ENCODE measurements at places on chromosomes 3 and 15. TPM values are rescaled to one million over a fixed set of nuclear protein-coding genes. Genes with fewer than 3 reads are reported as not detected.

- peak overlapping the region; percentile 93 for H3K27ac ChIP-seq
- peak overlapping the region; percentile 72 for H3K4me3 ChIP-seq
- H3K27me3 ChIP-seq = peaks cover 6% of the 10 kb centered on the region
- H3K4me1 ChIP-seq = peaks cover 8% of the 10 kb centered on the region
Observed at GRCh38 chr3:141401573-141402475, 33.5 kb downstream of the ZBTB38 start.

- H3K4me3 ChIP-seq = no peak overlapping the region
- no peak overlapping the region for H3K27ac ChIP-seq
- no peaks in the 10 kb centered on the region for H3K4me1 ChIP-seq
- no peaks in the 10 kb centered on the region for H3K27me3 ChIP-seq
- no peak for DNase-seq
Observed at GRCh38 chr3:120506828-120507774, 56.3 kb upstream of the FSTL1 start.

DNA sequence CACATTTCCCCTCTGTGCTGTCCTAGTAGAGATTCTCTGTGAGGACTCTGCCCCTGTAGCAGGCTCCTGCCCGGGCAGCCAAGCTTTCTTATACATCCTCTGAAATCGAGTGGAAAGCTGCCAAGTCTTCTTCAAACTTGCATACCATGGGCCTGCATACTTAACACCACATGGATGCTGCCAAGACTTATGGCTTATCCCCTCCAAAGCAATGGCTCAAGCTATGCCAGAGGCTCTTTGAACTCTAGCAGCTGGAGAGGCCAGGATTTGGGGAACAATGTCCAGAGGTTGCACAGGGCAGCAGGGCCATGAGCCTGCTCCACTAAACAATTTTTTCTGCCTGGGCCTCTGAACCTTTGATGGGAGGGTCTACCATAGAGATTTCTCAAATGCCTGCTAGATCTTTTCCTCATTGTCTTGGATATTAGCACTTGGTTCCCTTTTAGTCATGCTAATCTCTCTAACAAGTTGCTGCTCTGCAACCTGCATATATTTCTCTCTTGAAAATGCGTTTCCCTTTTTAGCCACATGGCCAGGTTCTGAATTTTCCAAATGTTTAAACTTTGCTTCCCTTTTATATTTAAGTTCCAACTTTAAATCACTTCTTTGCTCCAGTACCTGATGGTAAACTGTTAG lies 6.1 kb upstream of the PLSCR4 start:
- no peak overlapping the region for H3K4me3 ChIP-seq
- peaks cover 4% of the 10 kb centered on the region for H3K36me3 ChIP-seq
- no peak for DNase-seq
- peaks cover 9% of the 10 kb centered on the region for H3K4me1 ChIP-seq
- no peak overlapping the region for H3K27ac ChIP-seq

DNA sequence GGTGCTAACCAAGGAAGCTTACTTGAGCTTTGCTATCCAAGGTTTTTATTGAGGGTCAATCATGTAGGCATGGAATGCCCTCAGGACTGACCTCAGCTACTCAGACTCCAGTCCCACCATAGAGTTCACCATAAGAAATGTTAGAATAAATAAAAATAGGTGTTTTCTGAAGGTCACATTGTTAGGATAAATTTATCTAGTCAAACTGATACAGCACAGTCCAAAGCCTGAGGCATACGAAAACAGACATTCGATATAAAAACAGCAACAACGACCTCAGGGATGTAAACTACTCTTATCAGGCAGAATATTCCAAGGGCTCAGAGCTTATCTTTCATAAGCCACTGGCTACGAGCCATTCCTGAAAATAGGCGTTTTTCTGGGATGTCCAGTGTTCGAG lies 690.6 kb downstream of the MCTP2 start:
- H3K27me3 ChIP-seq = no peaks in the 10 kb centered on the region
- H3K4me3 ChIP-seq = no peak overlapping the region
- H3K36me3 ChIP-seq = no peaks in the 10 kb centered on the region
- DNase-seq = no peak
- no peak overlapping the region for H3K27ac ChIP-seq

- H3K4me3 ChIP-seq = no peak overlapping the region
- no peak overlapping the region for H3K27ac ChIP-seq
- no peak for DNase-seq
Observed at GRCh38 chr3:73604451-73604850, 20.3 kb downstream of the PDZRN3 start.

- no peak for DNase-seq
- H3K4me1 ChIP-seq = peaks cover 39% of the 10 kb centered on the region
- H3K27me3 ChIP-seq = no peaks in the 10 kb centered on the region
- H3K27ac ChIP-seq = peak overlapping the region; percentile 79
- peaks cover 21% of the 10 kb centered on the region for H3K36me3 ChIP-seq
Observed at GRCh38 chr3:46932455-46933225, 43.9 kb downstream of the CCDC12 start.

GRCh38 chr3:157282261-157283191 lies 122.6 kb upstream of the CCNL1 start:
- H3K36me3 ChIP-seq = no peaks in the 10 kb centered on the region
- H3K27me3 ChIP-seq = no peaks in the 10 kb centered on the region
- no peaks in the 10 kb centered on the region for H3K4me1 ChIP-seq
- no peak for DNase-seq
- no peak overlapping the region for H3K4me3 ChIP-seq
- H3K27ac ChIP-seq = no peak overlapping the region

- H3K4me3 ChIP-seq = no peak overlapping the region
- peaks cover 33% of the 10 kb centered on the region for H3K27me3 ChIP-seq
- no peak for DNase-seq
- H3K4me1 ChIP-seq = peaks cover 6% of the 10 kb centered on the region
- H3K27ac ChIP-seq = no peak overlapping the region
Observed at GRCh38 chr15:31302778-31303725, 23.6 kb upstream of the KLF13 start.

GRCh38 chr15:59976480-59977271 lies 27.4 kb upstream of the FOXB1 start:
- H3K36me3 ChIP-seq = no peaks in the 10 kb centered on the region
- no peak for DNase-seq
- no peak overlapping the region for H3K27ac ChIP-seq
- peaks cover 33% of the 10 kb centered on the region for H3K27me3 ChIP-seq
- H3K4me3 ChIP-seq = no peak overlapping the region
- no peaks in the 10 kb centered on the region for H3K4me1 ChIP-seq

- H3K4me1 ChIP-seq = no peaks in the 10 kb centered on the region
- no peak overlapping the region for H3K4me3 ChIP-seq
- no peak overlapping the region for H3K27ac ChIP-seq
- H3K36me3 ChIP-seq = no peaks in the 10 kb centered on the region
Observed at GRCh38 chr3:123719862-123720453, 135.1 kb upstream of the HACD2 start.

GRCh38 chr3:112785321-112786001 lies 61.2 kb downstream of the CD200R1L start:
- no peaks in the 10 kb centered on the region for H3K36me3 ChIP-seq
- no peak overlapping the region for H3K4me3 ChIP-seq
- H3K27me3 ChIP-seq = no peaks in the 10 kb centered on the region
- H3K4me1 ChIP-seq = peaks cover 6% of the 10 kb centered on the region
- H3K27ac ChIP-seq = no peak overlapping the region

GRCh38 chr3:56048331-56048730 lies 419.9 kb downstream of the ERC2 start:
- no peak overlapping the region for H3K27ac ChIP-seq
- peaks cover 6% of the 10 kb centered on the region for H3K4me1 ChIP-seq
- H3K36me3 ChIP-seq = no peaks in the 10 kb centered on the region
- H3K4me3 ChIP-seq = no peak overlapping the region

DNA sequence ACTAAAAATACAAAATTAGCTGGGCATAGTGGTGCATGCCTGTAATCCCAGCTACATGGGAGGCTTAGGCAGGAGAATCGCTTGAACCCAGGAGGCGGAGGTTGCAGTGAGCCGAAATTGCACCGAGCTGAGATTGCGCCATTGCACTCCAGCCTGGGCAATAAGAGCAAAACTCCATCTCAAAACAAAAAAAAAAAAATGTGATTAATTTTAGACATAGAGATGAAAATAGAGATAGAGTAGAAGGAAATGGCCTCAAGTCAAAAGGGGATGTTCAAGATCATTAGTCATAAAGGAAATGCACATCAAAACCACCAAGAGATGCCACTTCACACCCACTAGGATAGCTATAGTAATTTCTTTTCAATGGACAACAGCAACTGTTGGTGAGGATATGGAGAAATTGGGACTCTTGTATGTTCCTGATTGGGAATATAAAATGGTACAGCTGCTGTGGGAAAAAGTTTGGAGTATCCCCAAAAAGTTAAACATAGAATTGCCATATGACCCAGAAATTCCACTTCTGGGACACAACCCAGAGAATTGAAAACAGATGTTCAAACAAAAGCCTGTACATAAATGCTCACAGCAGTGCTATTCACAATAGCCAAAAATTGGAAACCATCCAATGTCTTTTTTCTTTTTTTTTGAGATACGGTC lies 55.4 kb downstream of the ABHD2 start:
- peaks cover 20% of the 10 kb centered on the region for H3K4me1 ChIP-seq
- H3K36me3 ChIP-seq = peaks cover 3% of the 10 kb centered on the region
- H3K4me3 ChIP-seq = no peak overlapping the region
- H3K27me3 ChIP-seq = no peaks in the 10 kb centered on the region
- no peak for DNase-seq

DNA sequence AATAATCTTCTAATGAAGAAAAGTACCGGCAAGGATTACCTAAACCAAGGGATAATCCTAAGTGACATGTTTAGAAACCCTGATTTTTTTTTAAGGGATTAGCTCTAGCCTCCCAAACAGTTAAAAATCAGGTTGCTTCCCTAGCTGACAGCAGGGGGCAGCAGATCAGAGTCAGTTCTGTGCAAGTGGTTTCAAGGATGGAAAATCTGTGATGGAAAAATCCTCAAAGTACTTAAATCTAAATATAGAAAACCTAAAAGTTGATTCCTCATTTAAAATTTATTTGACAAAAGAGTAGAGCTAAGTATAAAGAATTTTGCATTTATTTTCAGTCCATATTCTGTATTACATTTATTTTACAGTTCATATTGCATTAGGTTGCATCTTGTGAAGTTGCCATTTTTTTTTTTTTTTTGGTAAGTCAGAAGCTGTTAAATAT lies 107.6 kb downstream of the PEX5L start:
- no peak overlapping the region for H3K4me3 ChIP-seq
- no peaks in the 10 kb centered on the region for H3K36me3 ChIP-seq
- H3K27me3 ChIP-seq = no peaks in the 10 kb centered on the region

- H3K27me3 ChIP-seq = peaks cover 24% of the 10 kb centered on the region
- no peak overlapping the region for H3K4me3 ChIP-seq
- no peaks in the 10 kb centered on the region for H3K36me3 ChIP-seq
- DNase-seq = no peak
Observed at GRCh38 chr3:185502987-185503386, 4.2 kb upstream of the TMEM41A start.

- peaks cover 10% of the 10 kb centered on the region for H3K4me1 ChIP-seq
- H3K27ac ChIP-seq = no peak overlapping the region
Observed at GRCh38 chr3:61589856-61590255, 28.5 kb downstream of the PTPRG start.

DNA sequence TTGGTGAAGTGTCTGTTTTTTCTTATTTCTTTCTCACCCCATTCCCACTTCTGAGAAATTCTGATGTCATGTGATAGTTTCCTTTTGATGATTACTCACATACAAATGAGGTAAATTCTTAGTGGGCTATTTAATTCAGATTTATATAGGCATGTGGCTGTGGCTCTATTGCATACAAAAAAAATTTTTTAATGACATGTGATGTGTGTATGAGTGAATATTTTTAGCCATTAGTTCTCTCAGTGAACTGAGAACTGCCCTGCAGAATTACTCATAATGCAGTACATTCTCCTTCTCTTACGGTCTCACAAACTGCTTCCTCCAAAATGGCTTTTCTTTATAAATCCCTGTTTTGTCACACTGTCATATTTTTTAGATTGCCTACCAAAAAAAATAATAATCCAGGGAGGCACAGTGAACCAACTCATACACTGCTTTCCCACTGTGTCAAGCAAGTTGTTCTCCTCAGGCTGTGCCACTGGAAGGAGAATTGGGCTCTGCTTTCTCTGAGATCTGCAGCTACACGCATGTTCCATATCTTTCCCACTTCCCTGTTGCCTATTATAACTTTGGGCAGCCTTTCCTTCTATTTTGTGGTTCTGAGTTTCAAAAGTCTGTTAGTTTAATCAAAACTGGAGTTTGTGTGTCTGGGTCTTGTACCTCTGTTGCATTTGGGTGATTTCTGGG lies 415.7 kb upstream of the THBS1 start:
- H3K4me1 ChIP-seq = peaks cover 9% of the 10 kb centered on the region
- H3K4me3 ChIP-seq = no peak overlapping the region
- DNase-seq = no peak
- H3K36me3 ChIP-seq = no peaks in the 10 kb centered on the region

GRCh38 chr15:62647202-62647842 lies 395.2 kb upstream of the TPM1 start:
- peaks cover 5% of the 10 kb centered on the region for H3K4me1 ChIP-seq
- DNase-seq = no peak
- peak overlapping the region; percentile 38 for H3K27ac ChIP-seq
- no peak overlapping the region for H3K4me3 ChIP-seq

GRCh38 chr15:101200181-101200580 lies 51.7 kb downstream of the CHSY1 start:
- no peak overlapping the region for H3K4me3 ChIP-seq
- DNase-seq = no peak
- H3K36me3 ChIP-seq = peaks cover under 1% of the 10 kb centered on the region
- H3K27ac ChIP-seq = no peak overlapping the region
- H3K27me3 ChIP-seq = no peaks in the 10 kb centered on the region

DNA sequence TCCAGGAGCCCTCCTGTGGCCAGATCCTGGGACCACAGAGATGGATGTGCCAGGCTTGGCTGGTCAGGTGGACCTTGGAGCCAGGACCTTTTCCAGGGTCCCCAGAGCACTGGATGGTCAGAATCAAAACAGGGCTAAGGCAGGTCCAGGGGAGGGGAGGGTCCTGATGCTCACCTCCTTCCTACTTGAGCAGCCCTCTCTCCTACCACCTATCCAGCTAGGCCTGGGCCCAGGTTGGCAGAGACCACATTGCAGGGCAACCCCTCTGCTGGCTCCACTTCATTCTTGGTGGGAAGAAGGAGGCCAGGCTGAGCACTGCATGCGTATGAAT lies 28.5 kb upstream of the SFMBT1 start:
- peaks cover 7% of the 10 kb centered on the region for H3K4me1 ChIP-seq
- H3K36me3 ChIP-seq = no peaks in the 10 kb centered on the region
- DNase-seq = no peak
- H3K27me3 ChIP-seq = peaks cover 4% of the 10 kb centered on the region

DNA sequence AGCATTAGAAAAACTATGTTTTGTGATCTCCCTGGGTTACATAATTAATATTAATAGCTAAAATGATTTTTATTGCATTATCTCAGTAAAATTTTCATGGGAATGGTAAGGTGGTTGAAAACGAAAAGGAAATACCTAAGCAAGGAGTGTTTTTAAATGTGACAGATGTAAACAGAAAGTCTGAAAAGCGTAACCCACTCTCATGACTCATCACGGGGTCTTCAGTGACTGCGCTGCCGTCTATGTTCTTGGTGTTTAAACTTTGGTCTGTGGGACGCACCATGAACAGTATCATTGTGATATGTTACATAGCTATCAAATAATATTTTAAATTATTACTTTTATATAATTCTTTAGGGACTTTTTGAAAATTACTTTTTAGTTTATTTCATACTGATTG lies 19.8 kb downstream of the LRCH3 start:
- no peaks in the 10 kb centered on the region for H3K27me3 ChIP-seq
- DNase-seq = no peak
- no peak overlapping the region for H3K27ac ChIP-seq
- H3K4me1 ChIP-seq = peaks cover 12% of the 10 kb centered on the region
- peaks cover 8% of the 10 kb centered on the region for H3K36me3 ChIP-seq

HHLA2 gene
- total RNA-seq = not detected

SPATA16 gene
- 0.64 TPM for total RNA-seq

TP63 gene
- total RNA-seq = 1.6 TPM

STRC gene
- total RNA-seq = 1.6 TPM

TIMP4 gene
- total RNA-seq = not detected

ACTC1 gene
- total RNA-seq = 5.3 TPM

CHST2 gene
- 10.8 TPM for total RNA-seq

XCR1 gene
- total RNA-seq = not detected

TM4SF4 gene
- total RNA-seq = 314 TPM

TRIM42 gene
- not detected for total RNA-seq

ZNF445 gene
- total RNA-seq = 62.5 TPM

All from progenitor cell of endocrine pancreas (in vitro differentiated cells).